ENCODE measurements at places on chromosomes 1 and 21.

GRCh38 chr1:206575165-206575893 is 36.9 kb downstream of the EIF2D start:
- DNase-seq: no peak

DNA sequence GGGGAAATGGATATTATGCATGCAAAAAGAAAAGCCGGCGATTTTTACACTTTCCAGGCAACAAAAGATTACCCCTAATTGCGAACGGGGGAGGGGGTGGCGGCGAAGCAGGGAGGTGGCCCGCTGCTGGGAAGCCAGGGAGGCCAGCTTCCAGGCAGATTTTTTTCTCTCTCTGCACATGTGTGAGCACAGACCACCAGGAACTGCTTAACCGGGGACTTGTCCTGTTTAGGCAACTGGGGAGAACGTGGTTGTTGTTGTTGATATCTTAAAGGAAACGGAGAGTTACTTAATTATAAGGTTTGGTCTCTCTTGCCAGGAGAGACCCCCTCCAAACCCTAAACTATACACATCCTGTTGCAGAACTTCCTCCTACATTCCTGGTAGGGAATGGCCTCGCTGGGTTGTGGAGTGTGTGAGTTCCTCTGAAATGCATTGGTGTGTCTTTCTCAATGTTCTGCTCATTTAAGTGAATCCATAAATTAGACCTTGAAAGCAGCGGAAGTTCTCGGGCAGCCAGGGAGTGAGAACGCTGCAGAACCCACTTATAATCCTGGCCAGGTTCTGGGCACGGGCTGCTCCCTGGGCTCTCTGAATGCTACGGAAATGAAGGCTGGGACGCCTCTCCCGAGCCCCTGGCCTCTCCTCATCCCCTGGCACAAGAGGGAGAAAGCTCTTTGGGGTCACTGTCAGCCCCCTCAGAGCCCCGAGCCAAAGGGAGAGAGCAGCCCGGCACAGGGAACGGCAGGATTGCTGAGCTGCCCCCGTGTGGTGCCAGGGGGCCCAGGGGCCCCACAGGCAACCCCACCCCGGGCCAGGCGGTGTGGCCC is 250.0 kb downstream of the FOXD2 start:
- DNase-seq: no peak

GRCh38 chr1:38524025-38524641 is 335.4 kb downstream of the RRAGC start:
- no peak for DNase-seq

GRCh38 chr1:151542710-151543129 is 2.6 kb downstream of the TUFT1 start:
- no peak for DNase-seq

DNA sequence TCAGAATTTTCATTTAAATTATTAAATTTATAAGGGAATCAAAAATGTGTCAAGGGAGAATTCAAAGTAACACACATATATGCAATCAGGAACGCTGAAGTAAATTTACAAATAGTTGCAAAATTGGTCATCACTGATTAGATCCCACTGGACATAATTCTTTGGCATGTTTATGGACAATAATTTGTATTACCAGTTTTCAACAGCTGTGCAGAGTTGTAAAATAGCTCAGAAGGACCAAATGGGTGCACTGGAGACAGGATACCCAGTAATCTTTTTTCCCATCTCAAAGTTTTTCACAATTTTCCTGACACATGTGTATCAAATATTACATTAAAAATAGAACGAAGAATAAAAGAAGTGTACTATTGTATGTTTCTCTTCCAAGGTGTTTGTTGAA is 4.1 kb upstream of the ANGPTL1 start:
- no peak for DNase-seq
